ENCODE measurements at places on chromosomes 6 and 20.

DNA sequence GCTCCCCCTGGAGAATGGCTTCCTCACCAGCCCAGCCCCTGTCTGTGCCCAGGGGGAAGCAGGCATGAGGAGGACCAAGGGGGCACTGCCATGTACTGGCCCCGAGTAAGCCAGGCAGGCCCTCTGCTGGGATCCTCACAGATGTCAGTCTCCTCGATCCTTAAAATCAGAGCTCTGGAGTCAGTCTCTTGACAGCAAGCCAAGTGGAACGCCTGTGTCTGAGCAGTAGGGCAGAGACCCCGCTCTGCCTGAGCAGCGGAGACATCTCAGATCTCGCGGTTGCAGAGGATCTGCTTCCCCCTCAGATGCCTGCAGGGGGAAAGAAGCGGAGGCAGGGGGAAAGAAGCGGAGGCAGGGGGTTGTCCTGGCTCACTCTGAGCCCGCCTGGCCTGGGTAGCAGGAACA lies 92.6 kb downstream of the SNX5 start:
- no peak for DNase-seq

DNA sequence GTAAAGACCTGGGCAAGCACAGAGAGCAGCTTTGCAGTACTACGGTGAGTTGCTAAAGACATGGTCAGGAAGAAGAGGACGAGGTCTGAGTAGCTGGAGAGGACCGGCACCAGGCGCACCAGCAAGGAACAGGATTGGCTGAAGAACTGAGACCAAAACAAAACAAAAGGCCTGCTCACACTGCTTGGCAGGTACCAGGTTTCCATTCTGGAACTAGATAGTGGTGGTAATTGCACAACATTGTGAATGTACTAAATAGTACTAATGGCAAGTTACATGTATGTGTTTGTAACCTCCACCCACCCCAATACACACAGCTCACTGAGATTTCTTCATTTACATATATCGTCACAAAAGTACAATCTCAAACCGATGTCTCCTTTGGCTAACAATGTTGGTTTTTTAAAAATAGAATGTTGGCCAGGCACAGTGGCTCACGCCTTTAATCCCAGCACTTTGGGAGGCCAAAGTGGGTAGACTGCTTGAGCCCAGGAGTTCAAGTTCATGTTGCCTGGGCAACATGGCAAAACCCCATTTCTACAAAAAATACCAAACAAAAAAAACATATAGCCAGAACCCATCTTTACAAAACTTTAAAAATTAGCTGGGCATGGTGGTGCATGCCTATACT lies 32.5 kb upstream of the LYRM2 start:
- no peak for DNase-seq

DNA sequence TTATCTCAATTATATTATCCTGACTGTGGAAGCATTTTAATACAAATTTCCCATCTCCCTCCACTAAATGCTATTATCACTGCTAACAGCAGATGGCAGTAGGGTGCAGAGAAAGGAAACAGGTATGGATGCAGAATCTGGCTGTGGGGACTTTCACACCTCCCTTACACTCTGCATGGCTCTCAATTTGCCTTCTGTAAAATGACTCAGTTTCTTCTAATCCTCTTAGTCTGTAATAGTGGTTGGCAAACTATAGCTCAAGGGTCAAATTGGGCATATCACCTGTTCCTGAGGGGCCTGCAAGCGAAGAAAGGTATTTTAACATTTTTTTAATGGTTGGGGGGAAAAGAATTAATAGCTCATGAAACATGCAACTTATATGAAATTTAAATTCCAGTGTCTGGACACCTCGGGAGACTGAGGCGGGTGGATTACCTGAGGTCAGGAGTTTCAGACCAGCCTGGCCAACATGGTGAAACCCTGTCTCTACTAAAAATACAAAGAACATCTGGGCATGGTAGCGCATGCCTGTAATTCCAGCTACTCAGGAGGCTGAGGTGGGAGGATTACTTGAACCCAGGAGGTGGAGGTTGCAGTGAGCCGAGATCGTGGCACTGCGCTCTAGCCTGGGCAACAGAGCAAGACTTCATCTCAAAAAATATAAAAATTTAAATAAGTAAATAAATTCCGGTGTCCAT lies 83.5 kb downstream of the ZMYND8 start:
- DNase-seq, result peak; percentile 36

GRCh38 chr6:64727075-64727474 lies 980.0 kb downstream of the EYS start:
- no peak for DNase-seq

DNA sequence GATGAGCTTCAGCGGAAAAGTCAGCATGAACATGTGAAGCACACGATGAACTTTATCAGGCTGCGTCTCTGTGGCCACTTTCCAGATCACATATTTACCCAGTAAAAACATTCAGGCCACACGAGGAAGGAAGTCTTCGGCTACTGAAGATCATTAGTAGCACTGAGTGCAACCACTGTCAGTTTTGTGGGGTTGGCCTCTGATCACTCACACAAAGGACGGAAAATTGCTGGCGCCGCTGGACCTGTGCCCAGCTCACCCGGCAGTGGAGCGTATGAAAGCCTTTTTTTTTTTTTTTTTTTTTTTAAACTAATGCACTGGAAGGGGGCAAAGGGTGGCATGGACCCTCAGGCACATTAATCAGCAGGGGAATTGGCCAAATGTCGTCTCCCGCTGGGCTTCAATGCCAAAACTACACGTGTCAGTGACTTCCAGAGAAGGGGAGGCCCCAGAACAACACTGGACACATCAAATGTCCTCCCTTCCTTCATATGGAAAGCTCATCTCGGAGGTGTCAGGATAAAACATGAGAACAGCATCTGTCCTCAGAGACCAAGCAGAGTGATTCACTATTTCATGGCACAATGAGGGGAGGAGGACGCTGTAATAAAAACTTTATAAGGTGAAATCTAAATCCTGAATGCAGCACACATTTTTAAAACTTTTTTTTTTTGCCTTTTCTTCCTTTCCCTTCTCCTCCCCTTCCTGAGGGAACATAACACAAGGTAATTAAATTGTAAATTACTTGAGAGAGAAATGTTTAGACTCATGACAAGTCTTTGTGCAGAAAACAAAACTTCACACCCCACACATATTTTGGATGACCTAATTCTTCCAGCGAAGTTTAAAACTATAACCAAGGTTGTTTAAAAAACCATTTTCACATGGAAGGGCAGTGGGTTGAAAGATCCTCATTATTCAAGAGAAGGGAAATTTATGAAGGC lies 223.4 kb downstream of the FOXC1 start:
- DNase-seq, result no peak

- DNase-seq, result no peak
These were observed 6.7 kb downstream of the MCUR1 start for GRCh38 chr6:13807696-13808095.

GRCh38 chr6:12572896-12573827 lies 143.4 kb upstream of the PHACTR1 start:
- DNase-seq, result no peak

GRCh38 chr20:5524896-5525295 lies 208.1 kb upstream of the PROKR2 start:
- no peak for DNase-seq

- no peak for DNase-seq
These were observed 88.3 kb downstream of the CD24 start for GRCh38 chr6:106886081-106886843.

DNA sequence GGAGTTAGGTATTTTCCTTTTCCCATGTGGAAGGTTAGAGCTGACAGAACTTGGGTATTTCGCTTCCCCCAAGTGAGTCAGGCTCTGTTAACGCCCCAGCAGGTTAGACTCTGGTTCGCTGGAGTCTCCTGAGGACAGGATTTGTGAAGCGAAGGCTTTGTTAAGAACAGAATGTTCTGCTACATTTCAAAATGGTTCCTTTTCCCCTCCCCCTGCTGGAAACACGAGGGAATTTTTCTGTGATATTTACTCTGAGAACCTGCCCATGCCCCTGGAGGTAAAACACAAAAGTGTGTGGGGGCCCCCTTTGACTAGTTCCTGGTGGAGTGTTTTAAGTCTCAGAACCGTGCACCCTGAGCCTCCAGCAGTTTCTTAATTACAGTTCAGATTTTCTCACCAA lies 731.4 kb upstream of the CITED2 start:
- DNase-seq, result no peak

- DNase-seq, result no peak
These were observed 28.1 kb upstream of the BMP7 start for GRCh38 chr20:57294550-57294949.

GRCh38 chr6:21595285-21596144 lies 2.0 kb downstream of the SOX4 start:
- DNase-seq, result no peak

GRCh38 chr6:15823838-15824414 lies 161.1 kb upstream of the DTNBP1 start:
- no peak for DNase-seq

- DNase-seq, result no peak
These were observed 340.0 kb upstream of the PRDM1 start for GRCh38 chr6:105746130-105746505.

GRCh38 chr6:39824030-39824926 lies 32.1 kb downstream of the DAAM2 start:
- no peak for DNase-seq

- no peak for DNase-seq
These were observed 4.2 kb downstream of the IL17A start for GRCh38 chr6:52190409-52190808.

- DNase-seq, result no peak
These were observed 120.5 kb downstream of the HIVEP1 start for GRCh38 chr6:12132351-12133222.

GRCh38 chr6:27617700-27618689 lies 145.1 kb upstream of the ZNF184 start:
- DNase-seq, result no peak

DNA sequence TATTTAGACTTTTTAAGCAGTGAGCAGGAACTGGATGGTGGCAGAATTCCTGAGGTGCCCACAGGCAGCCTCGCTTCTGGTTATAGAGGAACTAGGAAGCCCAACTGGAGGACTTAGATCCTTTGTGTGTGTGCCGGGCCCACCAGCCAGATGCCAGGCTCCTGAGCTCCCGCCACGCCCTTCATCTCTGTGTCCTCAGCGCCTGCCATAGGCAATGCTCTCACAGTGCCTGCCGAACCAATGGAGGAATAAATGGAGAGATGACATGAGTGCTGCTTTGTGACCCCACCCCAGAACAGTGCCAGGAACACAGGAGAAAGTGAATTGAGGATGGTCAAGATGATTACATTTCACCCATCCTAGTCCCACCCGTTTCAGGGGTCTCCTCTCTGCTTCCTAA lies 146.0 kb downstream of the UNC5CL start:
- no peak for DNase-seq

GRCh38 chr6:112040956-112041355 lies 12.9 kb upstream of the CCN6 start:
- no peak for DNase-seq

DNA sequence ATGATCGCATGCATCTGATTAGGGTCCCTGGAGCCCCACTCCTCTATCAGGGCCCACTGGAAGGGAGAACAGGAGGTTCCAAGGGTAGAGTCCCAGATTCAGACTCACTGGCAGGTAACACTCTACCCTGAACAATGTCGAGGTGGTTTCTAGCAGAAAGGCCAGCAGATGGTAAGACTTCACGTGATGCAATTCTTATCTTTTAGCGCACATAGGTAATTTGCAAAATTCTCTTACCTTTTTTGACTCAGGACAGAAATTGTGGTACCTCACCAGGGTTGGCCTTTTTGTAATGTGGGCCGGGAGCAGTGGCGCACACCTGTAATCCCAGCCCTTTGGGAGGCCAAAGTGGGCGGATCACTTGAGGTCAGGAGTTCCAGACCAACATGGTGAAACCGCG lies 228.1 kb upstream of the JARID2 start:
- no peak for DNase-seq

- no peak for DNase-seq
These were observed 6.2 kb upstream of the DDX43 start for GRCh38 chr6:73388433-73388799.

DNA sequence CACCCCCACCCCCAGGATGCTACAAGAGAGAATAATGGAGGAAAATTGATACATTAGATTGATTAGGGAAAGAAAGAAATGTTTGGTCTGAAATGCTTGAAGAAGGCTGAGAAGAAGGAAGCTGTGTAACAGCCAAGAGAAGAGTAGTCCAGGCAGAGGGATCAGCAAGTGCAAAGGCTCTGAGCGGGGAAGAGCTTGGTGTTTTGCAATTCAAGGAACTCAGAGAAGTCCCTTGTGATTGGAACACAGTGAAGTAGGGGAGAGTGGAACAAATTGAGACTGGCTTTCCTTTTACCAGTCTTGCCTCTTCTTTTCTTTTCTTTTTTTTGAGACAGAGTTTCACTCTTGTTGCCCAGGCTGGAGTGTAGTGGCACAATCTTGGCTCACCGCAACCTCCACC lies 76.6 kb upstream of the CHD6 start:
- no peak for DNase-seq

DNA sequence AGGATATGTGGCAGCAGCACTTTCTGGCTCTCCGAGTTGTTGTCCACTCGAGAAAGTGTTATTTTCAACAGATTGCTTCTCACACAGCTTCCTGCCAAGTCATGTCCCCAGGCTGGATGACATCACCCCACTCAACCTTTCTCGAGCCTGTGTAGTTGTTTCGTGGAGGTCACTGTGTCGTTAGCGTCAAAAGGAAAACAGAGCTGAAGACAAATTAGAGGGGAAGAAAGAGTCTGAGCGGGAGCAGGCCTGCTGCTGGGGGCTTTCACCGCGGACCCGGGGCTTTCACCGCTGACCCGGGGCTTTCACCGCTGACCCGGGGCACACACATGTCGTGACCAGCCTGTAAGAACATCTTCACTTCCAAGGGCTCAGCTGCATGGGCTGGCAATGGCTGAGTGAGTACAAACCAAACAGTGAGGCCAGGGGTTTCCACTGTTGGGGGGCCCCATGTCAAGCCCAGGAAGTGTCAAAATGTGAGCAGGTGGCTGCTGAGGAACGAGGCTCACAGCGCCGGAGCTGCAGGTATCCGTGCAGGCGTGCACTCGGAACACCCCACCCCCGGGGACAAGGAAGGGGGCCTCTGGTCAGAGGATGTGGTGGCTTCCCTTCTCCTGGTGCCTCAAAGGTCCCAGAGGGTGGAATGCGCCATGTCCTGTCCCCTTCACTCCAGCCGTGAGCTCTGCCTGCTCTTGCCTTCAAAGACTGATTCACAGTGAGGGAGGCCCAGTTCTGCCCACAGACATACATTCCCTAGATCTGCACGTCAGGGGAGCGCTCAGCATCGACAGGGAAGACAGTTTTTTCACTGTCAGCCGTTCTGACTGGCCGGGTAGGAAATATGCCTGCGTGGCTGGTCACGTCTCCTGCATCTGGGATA lies 365.9 kb downstream of the TAF4 start:
- no peak for DNase-seq

- no peak for DNase-seq
These were observed 49.0 kb downstream of the PPP1R14C start for GRCh38 chr6:150191809-150192208.
